ENCODE measurements at places on chromosomes 6 and 20.

DNA sequence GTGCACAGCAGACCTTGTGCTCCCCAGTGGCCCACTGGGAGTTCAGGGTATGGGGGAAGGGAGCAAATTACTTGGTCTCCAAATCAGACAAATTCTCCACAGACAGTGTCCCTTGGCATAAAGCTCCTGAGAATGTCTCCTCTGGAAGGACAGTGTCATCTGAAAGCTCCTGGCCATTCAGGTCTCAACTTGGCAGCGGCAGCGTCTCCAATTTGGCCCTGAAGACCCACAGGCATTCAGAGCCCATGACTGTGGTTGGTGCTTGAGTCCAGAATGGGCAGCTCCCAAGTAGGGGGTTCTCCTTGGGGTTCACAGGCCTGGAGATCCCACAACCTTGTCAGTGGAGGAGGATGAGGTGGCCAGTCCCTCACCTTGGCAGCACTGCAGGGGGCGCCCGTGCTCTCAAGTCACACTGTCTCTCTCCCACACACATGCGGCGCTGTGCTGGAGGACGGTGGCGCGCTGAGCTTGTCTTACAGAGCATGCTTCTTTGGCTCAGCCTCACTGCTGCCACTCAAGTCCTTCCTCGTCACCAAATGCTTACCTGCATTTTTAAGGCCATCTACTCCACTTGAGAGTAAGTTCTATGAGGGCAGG is 20.7 kb downstream of the DYNLRB1 start:
- DNase-seq = peak; percentile 25

DNA sequence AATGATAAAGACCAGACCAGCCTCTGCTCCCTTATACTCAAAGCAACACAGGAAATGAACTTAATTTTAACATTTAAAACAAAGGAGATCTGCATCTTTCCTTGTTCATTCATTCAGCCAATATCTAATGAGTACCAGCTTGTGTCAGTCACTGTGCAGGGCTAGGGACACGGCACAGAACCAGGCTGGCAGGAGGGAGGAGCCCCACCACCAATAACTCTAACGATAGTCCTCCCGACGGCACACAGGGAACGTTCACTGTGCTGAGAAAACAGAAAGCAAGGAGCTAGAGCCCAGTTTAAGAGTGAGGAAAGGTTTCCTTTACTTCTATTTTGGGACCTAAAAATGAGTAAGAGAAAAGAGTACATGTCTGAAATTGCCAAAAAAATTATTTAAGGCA is 9.9 kb downstream of the ETV7 start:
- DNase-seq = no peak

DNA sequence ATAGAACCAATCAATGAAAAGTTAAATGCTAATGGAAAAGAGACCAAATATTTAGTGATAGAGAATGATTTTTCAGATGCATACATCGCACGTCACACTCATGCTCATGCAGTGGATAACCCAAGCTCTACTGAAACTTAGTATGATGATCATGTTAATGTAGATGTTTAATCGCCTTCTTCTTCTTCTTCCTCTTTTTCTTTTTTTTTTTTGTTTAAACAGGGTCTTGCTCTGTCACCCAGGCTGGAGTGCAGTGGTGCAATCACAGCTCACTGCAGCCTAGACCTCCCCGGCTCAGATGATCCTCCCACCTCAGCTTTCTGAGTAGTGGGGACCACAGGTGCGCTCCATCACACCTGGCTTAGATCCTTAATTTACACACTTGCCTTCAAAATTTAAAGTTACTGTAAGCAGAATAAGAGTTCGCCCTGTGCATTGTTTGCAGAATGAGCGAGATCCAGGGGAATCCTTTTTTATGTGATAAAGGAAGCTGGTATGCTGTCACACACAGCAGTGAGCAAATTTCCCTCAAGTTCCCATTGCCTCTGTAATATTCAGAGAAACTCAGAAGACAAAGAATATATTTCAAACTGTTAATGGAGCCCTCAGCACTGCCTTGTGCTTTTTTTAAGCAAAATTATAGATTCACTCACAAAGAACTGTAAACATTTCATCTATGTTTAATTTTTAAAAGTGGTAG is 194.2 kb upstream of the SGK1 start:
- no peak for DNase-seq

- DNase-seq = no peak
Measured at GRCh38 chr20:33893314-33893713, 82.2 kb downstream of the CHMP4B start.

- DNase-seq = no peak
Measured at GRCh38 chr6:73901986-73902385, 206.0 kb downstream of the CD109 start.

- DNase-seq = no peak
Measured at GRCh38 chr20:63534831-63535651, 2.1 kb downstream of the PTK6 start.

- DNase-seq = no peak
Measured at GRCh38 chr6:56594699-56595098, 48.0 kb downstream of the DST start.

- no peak for DNase-seq
Measured at GRCh38 chr6:154767003-154767723, 33.9 kb downstream of the SCAF8 start.

DNA sequence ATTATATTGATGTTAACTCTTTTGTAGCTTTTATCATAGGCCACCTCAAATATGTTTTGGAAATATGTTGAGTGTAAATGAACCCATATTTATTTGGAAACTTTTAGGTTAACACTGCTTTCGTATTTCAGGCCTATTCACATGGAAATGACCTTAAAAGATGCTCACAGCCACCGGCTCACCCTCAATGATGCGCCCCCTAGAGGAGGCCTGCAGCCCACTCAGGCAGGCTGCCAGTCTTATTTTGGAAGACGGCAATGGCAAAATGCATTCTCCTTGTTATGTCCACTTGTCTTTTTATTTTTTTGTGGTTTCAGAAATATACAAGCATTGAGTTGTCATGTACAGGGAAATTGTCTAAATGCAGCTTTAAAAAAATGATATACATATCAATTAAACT is 869.7 kb downstream of the PHF3 start:
- no peak for DNase-seq

DNA sequence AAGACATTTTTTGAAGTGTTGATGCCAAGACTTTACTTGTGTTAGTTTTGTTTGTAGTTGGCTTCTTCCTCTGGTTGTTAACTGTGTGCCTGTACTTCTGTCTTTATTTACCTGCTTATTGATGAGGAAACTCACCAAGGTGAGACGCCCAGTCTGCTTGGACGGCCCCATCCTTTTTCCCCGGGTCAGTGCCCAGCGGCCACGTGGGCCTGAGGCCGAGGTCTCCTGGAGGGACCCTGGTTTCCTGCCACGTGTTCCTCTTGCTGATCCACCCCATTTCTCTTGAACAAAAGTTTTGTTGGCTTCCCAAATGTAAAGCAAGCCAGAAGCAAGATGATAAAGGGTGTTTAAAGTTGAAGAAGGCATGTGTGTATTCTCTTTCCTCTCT is 24.8 kb downstream of the DUSP22 start:
- no peak for DNase-seq

DNA sequence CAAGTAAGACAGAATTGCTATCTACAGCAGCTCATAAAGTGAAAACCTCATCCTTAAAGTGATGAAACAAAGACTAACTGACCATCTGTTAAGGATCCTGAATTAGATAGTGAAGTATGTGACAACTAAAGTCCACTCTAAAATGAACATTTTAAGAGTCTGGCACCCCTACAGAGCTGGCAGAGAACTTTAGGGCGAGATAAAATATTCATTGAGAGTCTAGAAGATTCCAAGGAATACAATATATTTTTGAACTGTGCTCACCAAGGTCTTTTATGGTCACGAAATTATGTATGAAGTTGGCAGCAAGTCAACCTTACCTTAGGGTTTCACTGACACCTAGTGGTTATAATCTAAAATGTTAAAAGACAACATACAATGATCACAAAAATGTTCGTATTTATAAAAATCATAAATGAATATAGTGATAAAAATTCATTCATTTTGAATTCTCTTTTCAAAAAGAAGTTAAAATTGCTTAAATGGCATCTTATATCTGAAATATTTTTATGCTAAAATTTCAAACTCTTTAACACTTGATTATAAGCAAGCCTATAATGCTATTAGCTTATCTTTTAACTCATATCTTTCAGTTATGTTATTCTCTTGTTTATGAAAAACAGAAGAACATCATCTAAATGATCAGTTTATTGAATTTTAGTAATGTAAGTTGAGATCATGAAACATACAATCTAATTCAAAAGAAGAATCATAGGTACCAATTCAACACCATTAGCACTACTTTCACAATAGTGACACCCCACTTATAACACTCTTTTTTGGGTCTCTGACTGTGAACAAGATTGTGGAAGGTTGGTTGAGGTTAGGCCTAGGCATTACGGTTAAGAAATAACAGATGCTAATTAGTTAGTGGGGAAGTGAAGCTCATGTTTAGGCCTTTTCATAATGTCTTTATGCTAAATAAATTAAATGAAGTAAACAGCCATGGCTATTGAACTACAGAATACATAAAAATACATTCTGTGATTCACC is 27.5 kb downstream of the RSPH3 start:
- DNase-seq = no peak

DNA sequence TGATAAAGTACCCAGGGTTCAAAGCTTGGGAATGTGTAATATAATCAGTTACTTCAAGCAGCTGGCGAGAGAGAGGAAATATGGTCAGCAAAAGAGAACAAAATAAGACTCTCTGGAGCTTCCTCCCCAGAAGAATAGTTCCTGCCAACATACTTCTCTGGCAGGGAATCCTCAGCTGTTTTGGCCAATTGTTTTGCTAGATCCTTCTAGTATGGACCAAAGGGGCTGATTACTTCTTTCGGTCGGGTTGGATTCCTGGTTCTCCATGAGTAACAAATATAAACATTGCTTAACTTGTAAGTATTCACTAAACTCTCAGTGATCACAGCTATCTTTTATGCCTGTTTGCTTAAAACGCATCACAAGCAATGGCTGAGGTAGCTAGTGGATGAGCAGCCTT is 31.4 kb upstream of the FBXO9 start:
- DNase-seq = no peak

GRCh38 chr6:79404261-79404660 is 133.0 kb downstream of the LCA5 start:
- no peak for DNase-seq

DNA sequence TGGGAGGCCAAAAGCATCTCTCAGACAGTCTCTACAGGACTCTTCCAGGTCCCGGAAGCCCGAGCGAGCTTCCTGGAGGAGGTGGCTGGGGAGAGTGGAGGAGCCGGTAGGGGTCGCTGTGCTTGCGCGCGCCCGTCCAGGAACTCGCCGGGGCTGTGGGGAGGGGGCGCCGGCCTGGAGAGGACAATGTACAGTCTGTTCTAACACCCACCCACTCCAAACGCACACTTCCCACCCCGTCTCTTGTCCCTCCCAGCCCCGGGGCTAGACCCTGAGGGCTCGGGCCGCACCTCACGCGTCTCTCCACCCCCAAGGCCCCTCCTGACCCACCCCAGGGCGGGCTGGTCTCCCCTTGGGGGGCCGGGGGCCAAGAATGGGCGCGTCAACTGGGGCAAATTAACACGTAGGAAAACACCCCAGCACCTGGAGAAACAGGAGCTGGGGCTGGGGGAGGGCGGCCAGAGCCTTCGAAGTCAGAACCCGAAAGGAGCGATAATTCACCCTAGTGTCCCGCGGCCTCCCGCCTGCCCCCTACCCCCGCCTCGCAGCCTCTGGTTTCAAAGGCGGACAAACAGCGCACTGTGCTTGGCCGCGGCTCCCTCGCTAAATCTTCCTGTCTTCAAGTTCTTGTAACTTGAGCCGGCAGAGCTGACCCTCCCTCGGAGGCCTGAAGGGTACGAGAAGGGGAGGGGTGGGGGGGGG is 103.2 kb upstream of the FOXP4 start:
- no peak for DNase-seq

DNA sequence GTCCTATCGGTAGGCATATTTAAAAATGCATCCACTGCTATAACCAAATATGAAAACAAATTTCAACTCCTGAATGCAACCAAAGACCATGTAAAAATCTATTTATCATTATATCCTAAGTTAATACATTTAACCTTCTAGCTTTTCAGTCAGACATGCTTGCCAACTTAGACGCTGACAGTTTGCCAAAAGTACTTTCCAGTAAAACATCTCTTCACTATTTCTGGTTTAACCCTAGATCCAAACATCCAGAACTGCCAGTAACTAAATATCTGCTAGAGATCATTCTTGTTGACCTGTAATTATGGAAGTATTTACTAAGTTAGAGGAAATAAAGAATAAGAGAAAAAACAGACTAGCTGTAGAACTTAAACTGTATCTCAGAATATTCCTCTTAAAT is 210.2 kb upstream of the THEMIS start:
- DNase-seq = no peak

- no peak for DNase-seq
Measured at GRCh38 chr20:57417830-57418780, 26.9 kb downstream of the RBM38 start.

GRCh38 chr6:167995731-167996151 is 1.7 kb upstream of the KIF25 start:
- DNase-seq = no peak

GRCh38 chr6:129177801-129178200 is 294.9 kb downstream of the LAMA2 start:
- no peak for DNase-seq

GRCh38 chr20:51174536-51174935 is 151.6 kb upstream of the KCNG1 start:
- no peak for DNase-seq

GRCh38 chr20:15594158-15594695 is 979.0 kb downstream of the KIF16B start:
- DNase-seq = no peak

- no peak for DNase-seq
Measured at GRCh38 chr20:52529826-52530225, 338.2 kb upstream of the ZFP64 start.

GRCh38 chr6:113696960-113697359 is 160.2 kb upstream of the MARCKS start:
- DNase-seq = no peak

- DNase-seq = no peak
Measured at GRCh38 chr6:145895802-145896201, 68.4 kb downstream of the SHPRH start.

DNA sequence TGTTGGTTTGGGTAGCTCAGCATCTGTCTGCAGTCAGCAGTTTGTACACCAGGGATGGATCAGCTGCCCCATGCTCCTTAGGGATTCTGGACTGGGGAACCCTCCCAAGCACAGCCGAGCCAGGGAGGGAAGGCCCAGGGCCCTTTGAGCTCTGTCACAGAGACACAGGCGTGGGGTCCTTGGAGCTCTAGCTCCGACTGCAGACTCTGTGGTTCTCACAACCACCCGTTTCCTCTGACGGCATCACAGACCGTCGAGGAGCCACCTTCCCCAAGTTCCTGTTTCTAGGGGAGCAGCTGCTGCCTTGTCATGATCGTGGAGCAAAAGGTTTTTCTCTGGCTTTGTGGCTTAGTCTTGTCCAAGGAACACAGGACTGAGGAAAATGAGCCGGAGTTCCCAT is at the start of gene SLA2:
Gene SLA2 (minus strand): TSS at position 199 of the 400 bp plus-strand sequence. CDS start 4,861 bp downstream, outside the sequence.
- DNase-seq = peak; percentile 30

DNA sequence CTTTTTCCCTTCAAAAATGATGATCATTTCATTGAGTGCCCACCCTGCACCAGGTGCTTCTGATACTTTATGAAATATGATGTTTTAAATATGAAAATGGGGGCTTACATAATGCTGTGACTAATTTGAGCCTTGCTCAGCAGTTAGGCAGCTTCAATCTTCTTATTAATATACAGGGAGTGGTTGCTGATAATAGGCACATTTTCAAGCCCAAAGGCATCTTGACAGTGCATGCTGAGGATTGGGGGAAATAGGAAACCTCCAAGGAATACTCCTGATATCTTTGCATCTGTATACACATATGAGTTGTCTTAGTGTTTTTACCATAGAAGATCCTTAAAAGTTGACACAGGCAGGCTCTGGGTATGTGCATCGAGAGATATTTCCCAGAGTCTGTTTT is 262.3 kb upstream of the SASH1 start:
- no peak for DNase-seq

GRCh38 chr6:151807513-151808370 is at the start of gene ESR1:
ESR1 (plus strand) TSS chr6:151807682; CDS start chr6:151807913, 231 bp downstream.
- no peak for DNase-seq
